ENCODE measurements at places on chromosomes 6 and 20. TPM values are rescaled to one million over a fixed set of nuclear protein-coding genes. Genes with fewer than 3 reads are reported as not detected.

The SLC17A5 gene
- total RNA-seq = 53.0 TPM

DNA sequence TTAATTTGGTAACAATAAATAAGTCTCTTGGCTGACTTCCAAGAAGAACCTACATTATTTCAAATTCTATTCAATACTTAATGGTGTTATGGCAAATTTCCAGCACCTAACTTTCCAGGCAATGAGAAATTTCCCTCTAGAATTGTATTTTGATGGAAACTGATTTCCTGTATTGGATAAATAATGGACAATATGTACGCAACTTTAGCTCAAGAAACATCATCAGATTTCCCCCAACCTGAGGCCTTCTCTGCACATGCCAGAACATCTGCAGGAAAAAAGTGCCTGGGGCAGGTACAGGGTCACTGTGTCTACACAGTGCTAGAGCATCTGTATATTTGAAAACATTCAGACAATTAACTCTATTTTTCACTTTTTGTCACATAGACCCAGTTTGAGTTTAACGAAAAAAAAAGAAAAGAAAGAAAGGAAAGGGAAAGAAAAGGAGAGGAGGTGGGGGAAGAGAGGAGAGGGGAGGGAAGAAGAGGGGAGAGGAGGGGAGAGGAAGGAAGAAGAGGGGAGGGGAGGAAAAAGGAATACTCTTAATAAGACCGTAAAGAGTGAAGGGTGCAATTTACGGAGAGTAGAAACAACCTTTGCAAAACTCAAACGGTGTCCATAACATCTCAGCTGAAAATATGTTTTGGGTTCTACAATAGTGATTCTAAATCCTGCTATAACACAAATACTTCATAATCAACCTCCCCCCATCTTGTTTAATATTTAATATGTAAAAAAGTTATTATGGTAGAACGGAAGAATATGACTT is 130.0 kb downstream of the TSHZ2 start:
- DNase-seq = no peak

The GMPR gene
- total RNA-seq = 3.9 TPM

The THEMIS gene
- total RNA-seq = 2.7 TPM

GRCh38 chr6:159941286-159942113 is 27.4 kb upstream of the IGF2R start:
- DNase-seq = no peak

DNA sequence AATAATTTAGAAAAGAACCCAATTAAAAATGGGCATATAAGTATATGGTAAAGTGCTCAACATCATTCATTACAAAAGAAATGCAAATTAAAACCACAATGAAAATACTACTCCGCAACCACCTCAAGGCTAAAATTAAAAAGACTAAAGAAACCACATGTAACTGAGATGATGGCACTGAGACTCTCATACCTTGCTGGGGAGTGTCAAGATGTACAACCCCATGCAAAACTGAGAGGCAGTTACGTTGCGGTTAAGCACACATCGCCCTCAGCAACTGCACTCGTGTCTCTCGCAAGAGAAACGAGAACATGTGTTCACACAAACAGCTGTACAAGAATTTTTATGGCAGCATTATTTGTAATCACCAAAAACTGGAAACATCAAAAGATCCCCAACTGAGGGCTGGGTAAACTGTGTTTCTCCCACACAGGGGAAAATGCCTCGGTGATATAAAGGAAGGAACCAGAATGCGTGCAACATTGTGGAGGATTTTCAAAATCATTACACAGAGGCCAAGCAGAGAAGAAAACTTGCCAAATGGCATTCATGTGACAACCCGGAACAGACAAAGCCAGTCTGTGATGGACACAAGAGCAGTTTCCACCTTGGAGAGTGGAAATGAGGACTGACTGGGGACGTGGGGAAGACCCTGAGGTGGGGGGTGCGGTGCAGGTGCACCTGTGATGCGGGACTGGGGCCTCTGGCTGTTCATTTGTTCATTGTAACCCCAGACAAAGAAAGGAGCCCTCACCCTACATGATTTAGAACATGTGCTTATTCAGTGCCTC is 144.9 kb downstream of the WDR27 start:
- no peak for DNase-seq

GRCh38 chr20:24868959-24869358 is 80.1 kb upstream of the CST7 start:
- DNase-seq = no peak

DNA sequence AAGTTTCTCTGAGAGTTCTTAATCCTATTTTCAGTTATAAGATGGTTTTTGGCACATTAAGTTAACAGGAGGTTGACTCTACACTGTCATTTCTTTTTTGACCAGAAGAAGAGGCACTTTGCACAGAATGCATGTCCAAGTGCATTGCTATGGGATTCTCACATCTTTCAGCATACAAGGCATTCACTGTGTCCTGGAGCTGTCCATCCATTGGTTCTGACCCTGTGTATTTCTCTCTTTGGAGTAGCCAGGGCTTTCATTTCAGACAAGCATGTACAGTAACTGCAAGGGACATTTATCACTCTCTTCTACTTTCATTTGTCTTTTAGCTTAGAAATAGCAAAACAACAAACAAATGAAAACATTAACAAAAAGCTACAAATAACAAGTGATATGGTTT is 275.1 kb upstream of the IMPG1 start:
- DNase-seq = no peak

DNA sequence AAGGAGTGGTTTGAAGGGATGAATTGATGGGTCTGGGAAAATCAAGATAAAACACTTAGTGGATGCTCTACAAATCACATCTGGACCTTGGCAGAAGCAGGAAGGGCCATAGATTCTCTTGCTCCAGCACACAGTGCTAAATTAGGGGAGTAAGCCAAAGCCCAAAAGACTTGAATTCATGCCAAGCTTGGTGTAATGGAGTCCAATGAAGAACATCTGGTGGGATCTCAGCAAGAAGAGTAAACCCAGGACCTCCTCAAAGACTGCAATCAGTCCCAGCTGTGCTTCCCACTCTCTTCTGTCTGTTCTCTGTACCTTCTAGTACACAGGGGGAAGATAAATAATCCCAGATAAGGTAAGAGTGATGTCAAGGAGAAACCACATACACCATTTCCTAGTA is 683.4 kb downstream of the RNF144B start:
- DNase-seq = no peak

GRCh38 chr20:35820715-35821114 is 48.9 kb downstream of the PHF20 start:
- DNase-seq = no peak

The FAM184A gene
- total RNA-seq = 0.87 TPM

The BANF2 gene
- not detected for total RNA-seq

DNA sequence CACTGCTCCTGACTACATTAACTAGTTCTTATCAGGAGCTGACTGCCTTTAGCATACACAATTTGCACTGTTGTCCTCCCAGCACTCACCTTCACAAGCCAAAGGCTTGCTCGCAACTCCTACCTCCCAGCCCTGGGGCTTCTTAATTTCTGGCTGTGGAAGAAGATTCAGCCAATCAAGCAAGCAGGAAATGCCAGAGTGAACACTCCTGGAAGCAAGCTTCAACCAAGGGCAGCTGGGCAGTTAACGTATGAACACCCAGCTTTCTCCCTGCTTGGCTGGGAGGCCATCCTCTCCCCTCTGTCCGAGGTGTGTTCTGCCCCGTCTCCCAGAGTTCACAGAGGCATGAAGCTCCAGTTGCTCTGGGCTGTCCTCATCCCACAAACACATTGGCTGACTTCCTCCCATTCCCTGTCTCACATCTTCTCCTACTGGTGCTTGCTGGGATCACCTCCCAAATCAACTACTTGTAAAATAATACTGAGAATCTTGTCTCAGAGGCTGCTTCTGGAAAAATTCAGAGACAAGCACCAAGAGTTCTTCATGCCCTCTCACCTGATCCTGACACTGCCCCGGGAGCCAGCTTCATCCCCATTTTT is 15.3 kb upstream of the SRSF6 start:
- no peak for DNase-seq

The LRRN4 gene
- total RNA-seq = not detected

The B3GAT2 gene
- not detected for total RNA-seq

The HAO1 gene
- not detected for total RNA-seq

GRCh38 chr20:6381887-6382286 is 259.1 kb upstream of the FERMT1 start:
- no peak for DNase-seq

The ZC2HC1B gene
- not detected for total RNA-seq

Data from mucosa of descending colon (tissue), 3 donors.